ENCODE measurements at places on chromosomes 2 and 18.
A peak's percentile ranks its signal among the peaks of the same experiment; 100 is the strongest.

DNA sequence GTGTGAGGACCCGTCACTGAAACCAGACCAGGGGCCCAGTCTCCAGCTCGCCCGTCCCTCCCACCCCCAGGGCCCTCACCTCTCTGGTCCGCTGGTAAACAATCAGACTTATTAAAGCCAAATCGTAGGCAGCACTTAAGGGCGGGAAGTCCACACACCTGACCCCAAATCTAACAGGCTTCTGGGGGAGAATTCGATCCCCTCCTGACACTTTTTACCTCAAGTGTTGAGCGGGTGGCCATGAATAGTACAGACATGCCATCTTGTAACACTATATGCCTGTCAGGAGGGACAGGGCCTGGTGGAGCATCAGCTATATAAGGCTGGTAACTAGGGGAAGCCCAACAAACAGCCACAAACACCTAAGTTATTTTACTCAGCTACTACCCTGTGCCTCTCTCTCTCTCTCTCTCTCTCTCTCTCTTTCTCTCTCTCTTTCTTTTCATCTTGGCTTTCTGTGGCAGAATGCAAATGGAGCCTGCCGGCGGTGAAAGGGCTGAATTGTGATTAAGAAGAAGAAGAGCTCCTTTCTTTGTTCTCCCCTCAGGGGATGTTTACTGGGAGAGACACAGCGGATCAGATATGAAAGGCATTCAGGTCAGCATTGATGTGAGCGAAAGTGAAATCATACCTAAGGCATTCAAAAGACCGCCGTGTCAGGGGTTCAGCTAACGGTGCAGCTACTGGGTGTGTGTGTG lies 9.5 kb downstream of the ZEB2 start:
- no peaks in the 10 kb centered on the region for H3K27me3 ChIP-seq
- peaks cover 36% of the 10 kb centered on the region for H3K4me1 ChIP-seq
- H3K27ac ChIP-seq = peak overlapping the region; percentile 63

DNA sequence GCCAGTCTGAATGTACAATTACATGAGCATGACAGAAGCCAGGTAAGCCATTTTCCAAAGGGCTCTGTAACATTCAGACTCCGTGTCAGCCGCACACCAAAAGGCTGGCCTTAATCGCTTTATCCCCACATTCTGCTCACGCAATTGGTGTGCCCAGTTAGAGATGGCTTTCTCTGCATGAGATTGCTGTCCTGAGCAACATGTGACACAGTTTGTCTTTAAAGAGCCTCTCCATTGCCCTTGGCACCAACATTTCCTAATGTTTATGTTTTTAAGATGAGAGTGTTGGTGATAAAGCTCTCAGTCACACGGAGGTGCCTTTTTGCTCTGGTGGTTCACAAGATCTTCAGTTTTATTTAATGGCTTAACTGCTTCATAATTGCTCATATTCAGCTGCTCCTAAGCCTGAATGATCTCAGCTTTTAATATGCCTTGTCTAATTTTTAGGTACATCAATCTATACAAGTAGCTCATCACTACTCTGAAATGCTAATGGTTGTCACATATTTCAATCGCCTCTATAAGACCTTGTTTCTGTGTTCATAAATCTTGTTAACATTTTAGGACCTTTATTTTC lies 164.8 kb upstream of the ACVR2A start:
- H3K27ac ChIP-seq = no peak overlapping the region
- H3K4me3 ChIP-seq = no peak overlapping the region
- no peaks in the 10 kb centered on the region for H3K36me3 ChIP-seq
- DNase-seq = no peak
- H3K27me3 ChIP-seq = no peaks in the 10 kb centered on the region

DNA sequence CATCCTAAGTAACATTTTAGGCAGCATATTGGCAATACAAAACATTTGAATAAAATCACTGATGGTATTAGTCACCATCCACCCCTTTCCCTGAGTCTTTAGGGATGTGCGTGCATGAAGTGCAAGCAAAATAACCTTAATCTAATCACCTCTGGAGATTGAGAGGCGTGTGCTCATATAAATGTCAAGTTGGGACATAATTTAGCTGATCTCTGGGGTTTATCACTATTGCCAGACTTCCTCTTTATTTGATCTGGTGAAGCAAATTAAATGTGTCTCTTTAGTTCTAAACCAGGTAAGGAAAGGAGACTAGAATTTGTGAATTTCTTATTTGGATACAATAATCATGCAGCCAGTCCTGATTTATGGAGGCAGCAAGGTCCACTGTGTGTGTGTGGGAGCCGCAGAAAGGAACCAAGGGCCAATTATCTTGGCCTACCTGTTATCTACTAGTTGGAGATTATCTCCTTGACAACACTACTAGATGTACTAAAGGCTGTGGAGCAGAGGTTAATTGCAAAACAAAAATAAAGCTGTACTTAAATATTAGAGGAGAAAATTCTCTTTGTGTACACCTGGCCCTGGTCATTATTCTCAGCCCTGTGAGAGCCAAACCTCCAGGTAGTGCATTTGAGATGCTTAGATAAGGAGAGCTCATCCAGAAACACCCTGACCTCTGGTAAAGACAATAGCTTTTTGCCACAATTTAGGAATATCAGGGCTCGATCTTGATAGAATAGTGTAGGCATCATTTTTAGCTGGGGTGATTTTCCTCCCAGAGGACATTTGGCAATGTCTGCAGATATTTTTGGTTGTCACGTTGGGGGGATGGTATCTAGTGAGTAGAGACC lies 78.2 kb downstream of the HRH4 start:
- H3K27ac ChIP-seq = no peak overlapping the region
- H3K4me1 ChIP-seq = no peaks in the 10 kb centered on the region
- H3K4me3 ChIP-seq = no peak overlapping the region
- H3K27me3 ChIP-seq = no peaks in the 10 kb centered on the region
- no peak for DNase-seq

GRCh38 chr2:177533253-177533652 lies 140.7 kb downstream of the AGPS start:
- no peak overlapping the region for H3K27ac ChIP-seq
- DNase-seq = no peak
- H3K4me1 ChIP-seq = peaks cover under 1% of the 10 kb centered on the region
- no peaks in the 10 kb centered on the region for H3K36me3 ChIP-seq
- H3K4me3 ChIP-seq = no peak overlapping the region
- H3K27me3 ChIP-seq = no peaks in the 10 kb centered on the region

- no peaks in the 10 kb centered on the region for H3K27me3 ChIP-seq
- H3K36me3 ChIP-seq = no peaks in the 10 kb centered on the region
- H3K4me3 ChIP-seq = no peak overlapping the region
- H3K27ac ChIP-seq = no peak overlapping the region
- H3K4me1 ChIP-seq = no peaks in the 10 kb centered on the region
- no peak for DNase-seq
These were observed 72.2 kb upstream of the KYNU start for GRCh38 chr2:142805244-142805643.

GRCh38 chr18:6950641-6951040 lies 167.0 kb downstream of the LAMA1 start:
- DNase-seq = no peak
- peaks cover 99% of the 10 kb centered on the region for H3K36me3 ChIP-seq
- H3K4me1 ChIP-seq = peaks cover 14% of the 10 kb centered on the region
- H3K27me3 ChIP-seq = no peaks in the 10 kb centered on the region
- H3K4me3 ChIP-seq = no peak overlapping the region
- no peak overlapping the region for H3K27ac ChIP-seq

- no peaks in the 10 kb centered on the region for H3K36me3 ChIP-seq
- H3K4me3 ChIP-seq = peak overlapping the region; percentile 45
- H3K4me1 ChIP-seq = peaks cover 4% of the 10 kb centered on the region
These were observed 507.9 kb upstream of the CDH2 start for GRCh38 chr18:28684746-28685355.

- no peaks in the 10 kb centered on the region for H3K36me3 ChIP-seq
- H3K27me3 ChIP-seq = peaks cover 5% of the 10 kb centered on the region
- no peak overlapping the region for H3K27ac ChIP-seq
- no peak for DNase-seq
These were observed 101.7 kb downstream of the TTC32 start for GRCh38 chr2:19799881-19800780.

DNA sequence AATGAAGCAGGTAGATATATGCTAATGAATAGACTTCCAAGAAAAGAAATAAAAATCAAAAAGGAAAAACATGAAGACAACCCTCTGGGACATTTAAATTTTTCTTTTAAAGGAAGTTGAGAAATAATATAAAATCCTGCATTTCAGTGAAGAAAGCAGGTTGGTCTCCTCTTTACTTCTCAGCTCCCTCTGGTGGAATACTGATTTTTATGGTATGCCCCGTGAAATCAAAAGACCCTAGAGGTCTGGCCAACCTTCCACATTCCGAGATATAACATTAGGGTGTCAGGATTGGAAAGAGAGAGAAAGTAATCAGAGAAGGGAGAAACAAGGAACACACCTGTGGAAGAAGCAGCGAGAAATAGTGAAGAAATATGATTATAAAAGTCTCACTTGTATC lies 72.7 kb downstream of the DNER start:
- H3K4me1 ChIP-seq = no peaks in the 10 kb centered on the region
- no peak overlapping the region for H3K4me3 ChIP-seq
- H3K27me3 ChIP-seq = no peaks in the 10 kb centered on the region
- H3K36me3 ChIP-seq = no peaks in the 10 kb centered on the region

DNA sequence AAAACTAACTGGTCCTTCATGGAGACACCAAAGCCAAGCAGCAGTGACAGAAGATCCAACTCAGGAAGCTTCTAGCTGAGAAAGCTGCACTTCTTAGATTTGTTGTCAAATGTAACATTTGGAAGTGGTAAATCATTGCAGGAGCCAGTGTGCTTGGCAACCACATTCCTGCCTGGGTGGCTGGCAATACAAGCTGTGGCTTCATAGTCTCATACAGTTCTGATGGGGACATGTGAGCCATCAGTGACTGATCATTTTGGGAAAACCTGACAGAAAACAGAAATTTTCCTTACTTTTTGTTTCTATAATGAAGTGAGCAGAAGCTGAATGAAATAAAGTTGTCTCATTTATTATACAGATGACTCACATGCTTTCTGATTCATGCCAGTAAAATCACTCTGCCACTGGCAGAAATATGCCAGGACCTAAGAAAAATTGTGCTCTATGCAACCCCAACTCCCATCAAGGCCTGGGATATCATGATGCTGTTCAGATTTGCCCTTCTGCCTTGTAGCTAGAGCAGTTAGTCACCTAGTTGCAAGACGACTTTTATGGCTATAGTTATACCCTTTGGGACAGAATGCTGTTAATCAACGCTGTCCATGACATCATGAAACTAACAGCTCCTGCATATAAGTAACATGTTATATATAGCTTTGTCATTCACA lies 508.1 kb downstream of the ADCYAP1 start:
- no peak overlapping the region for H3K27ac ChIP-seq
- H3K4me1 ChIP-seq = no peaks in the 10 kb centered on the region
- no peak overlapping the region for H3K4me3 ChIP-seq
- no peak for DNase-seq
- H3K27me3 ChIP-seq = no peaks in the 10 kb centered on the region

DNA sequence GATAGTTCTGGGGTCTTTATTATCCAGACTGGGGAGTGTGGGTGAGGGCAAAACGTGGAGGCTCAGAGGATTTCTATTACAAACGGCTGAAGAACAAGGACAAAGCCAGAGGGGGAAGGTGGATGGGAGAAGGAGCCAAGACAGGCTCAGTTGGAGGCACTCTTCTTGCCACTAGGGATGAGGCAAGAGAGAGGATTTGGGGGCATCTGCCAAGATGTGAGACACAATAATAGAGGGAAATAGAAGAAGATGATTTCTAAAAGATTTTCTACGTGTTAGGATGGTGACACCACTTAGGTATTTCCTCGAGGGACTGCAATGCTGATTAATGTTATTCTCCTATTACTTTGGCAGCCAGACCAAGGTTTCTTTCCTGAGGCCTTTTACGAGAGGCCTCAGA lies 71.8 kb downstream of the APOB start:
- H3K27ac ChIP-seq = no peak overlapping the region
- H3K27me3 ChIP-seq = no peaks in the 10 kb centered on the region
- no peak overlapping the region for H3K4me3 ChIP-seq
- H3K36me3 ChIP-seq = no peaks in the 10 kb centered on the region
- DNase-seq = no peak

DNA sequence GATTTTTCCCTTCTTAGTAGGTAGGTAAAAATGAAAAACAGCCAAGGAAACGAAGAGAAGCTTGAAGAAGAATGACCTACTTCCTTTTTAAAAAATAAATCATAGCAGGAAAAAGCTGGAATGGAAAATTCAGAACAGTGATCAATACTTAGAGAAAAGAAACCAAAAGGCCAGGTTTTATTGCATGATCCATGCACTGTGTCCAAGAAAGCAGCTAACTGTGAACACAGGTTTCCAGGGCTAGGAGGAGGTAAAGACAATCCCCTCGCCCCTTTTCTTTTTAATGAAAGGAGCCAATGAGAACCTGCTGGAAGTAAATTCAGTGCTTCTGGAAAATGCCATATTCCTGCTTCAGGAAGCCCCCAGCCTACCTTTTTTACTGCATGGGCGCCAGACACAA lies 47.2 kb downstream of the BOD1L2 start:
- no peaks in the 10 kb centered on the region for H3K27me3 ChIP-seq
- H3K27ac ChIP-seq = no peak overlapping the region
- H3K36me3 ChIP-seq = no peaks in the 10 kb centered on the region
- H3K4me3 ChIP-seq = no peak overlapping the region

DNA sequence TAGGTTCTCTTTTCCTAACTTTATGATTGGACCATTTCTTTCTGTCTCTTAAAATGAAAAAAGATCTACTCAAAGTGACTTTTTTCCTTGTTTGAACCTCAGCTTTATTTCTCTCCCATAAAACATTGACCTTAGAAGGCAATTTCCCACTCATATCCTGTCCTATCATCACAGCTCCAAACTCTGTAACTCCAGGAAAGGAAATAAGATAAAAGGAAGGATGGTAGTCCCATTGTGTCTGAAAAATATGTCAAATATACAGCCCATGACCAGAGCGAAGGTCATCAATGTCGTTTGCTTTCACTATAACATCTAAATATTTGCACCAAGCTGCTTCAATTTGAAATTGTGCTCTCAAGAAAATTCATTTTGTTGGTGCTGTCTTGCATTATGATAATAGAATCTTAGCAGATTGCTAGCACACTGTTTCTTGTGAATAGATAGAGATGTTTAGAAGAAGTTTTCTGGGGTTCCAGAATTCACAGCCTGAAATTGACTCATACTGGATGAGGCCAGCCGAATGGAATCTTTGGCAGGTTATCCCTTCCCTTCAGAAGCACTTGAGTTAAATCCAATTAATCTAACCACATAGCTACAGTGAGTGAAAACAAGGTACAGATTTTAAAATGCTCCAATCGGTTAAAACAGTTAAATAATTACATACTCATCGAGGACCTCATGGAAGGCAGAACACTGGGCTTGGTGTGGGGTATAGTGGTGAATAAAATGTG lies 95.1 kb downstream of the CRIM1 start:
- H3K27ac ChIP-seq = no peak overlapping the region
- peaks cover 10% of the 10 kb centered on the region for H3K36me3 ChIP-seq
- H3K27me3 ChIP-seq = no peaks in the 10 kb centered on the region
- H3K4me3 ChIP-seq = no peak overlapping the region

DNA sequence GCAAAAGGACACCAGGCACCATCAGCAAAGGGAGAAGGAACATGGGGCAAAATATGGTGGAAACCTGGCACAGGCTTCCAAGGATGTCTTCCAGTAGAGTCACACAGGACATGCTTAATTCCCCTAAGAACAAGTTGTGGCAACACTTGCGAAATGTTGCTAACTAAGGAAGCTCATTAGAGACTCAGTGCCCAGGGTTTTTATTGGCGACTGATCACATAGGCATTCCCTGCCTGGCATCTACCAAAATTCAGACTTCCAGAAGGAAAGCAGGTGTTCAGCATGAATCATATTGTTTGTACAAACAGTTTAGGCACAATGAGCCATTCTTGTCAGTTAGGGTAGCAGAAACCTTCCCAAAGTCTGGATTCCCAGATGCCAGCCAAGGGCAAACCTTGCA lies 25.7 kb downstream of the SLC4A1AP start:
- H3K27ac ChIP-seq = no peak overlapping the region
- no peaks in the 10 kb centered on the region for H3K4me1 ChIP-seq
- H3K27me3 ChIP-seq = no peaks in the 10 kb centered on the region
- peaks cover 14% of the 10 kb centered on the region for H3K36me3 ChIP-seq
- no peak overlapping the region for H3K4me3 ChIP-seq

Data from neuronal stem cell (in vitro differentiated cells).